NAMALWA (cell line): ENCODE measurements at places on chromosomes 2 and 18.
A peak's percentile ranks its signal among the peaks of the same experiment; 100 is the strongest.

- no peak for DNase-seq
These were observed 205.7 kb downstream of the DSEL start for GRCh38 chr18:67310826-67311225.

- no peak for DNase-seq
These were observed 56.5 kb upstream of the RAPH1 start for GRCh38 chr2:203591642-203592041.

GRCh38 chr18:50138181-50139064, 56.5 kb downstream of the MYO5B start:
- no peak for DNase-seq

DNA sequence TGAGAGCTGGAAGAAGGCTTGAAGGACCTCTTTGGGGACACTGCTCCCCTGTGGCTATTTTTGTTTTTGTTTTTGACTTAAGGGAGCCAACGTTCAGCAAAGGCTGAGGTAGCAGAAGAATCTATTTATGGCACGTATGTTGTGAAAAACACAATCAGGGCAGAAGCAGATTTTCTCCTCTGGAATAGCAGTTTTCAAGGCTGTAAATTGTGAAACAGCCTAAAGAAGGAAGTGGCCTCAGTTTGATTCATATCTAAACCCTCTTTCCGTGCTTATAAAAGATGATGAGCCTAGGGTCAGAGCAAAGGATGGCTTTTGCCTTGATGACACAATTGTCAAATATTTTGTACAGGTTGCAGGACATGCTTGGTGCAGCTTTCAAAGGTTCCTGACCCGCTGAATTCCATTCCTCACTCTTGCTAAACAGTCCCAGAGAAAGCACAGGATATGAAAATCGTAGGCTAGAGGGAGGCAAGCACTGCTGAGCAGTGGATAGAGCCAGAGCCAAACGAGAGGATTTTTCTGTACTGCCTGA, 106.2 kb upstream of the DLX2 start:
- DNase-seq: no peak

DNA sequence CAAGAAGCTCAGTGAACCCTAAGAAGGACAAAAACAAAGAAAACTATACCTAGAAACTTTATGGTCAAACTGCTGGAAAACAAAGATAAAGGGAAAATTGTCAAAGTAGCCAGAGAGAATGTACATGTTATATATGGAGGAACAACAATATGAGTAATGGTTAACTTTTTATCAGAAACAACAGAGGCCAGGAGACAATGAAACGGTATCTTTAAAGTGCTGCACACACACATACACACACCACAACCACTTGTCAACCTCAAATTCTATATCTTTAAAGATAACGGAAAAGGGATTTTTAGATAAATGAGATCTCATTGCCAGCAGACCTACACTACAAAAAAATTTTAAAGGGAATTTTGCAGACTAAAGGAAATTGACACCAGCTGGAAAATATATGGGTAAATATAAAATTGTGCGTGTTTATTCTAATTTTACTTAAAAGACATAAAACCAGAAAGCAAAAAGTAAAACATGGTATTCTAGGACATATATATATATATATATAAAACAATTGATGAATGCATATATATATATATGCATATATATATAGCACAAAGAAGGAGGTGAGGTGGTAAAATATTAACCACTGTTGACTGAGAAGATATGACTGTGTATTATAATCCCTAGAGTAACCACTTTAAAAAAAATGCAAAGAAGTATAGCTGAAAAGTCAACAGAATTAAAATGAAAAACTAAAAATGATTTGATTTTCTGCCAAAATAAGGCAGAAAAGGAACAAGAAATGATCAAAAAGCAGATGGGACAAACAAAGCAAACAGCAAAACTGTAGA, 172.0 kb downstream of the SRBD1 start:
- peak; percentile 36 for DNase-seq

DNA sequence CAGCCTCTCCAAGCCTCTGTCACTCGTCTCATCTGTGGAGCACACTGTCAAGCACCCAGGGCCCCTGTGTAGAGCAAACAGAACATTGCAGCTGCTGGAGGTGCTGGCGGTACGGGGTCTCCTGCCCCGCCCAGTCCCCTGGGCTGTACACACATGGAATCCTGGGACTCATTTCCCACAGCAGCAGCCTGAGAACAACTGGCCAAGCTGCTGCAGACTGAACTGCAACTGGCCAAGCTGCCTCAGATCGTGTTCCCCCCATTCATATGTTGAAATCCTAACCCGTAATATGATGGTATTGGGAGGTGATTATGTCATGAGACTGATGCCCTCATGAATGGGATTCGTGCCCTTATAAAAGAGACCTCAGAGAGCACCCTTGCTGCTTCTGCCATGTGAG, 130.5 kb downstream of the NCK2 start:
- no peak for DNase-seq

DNA sequence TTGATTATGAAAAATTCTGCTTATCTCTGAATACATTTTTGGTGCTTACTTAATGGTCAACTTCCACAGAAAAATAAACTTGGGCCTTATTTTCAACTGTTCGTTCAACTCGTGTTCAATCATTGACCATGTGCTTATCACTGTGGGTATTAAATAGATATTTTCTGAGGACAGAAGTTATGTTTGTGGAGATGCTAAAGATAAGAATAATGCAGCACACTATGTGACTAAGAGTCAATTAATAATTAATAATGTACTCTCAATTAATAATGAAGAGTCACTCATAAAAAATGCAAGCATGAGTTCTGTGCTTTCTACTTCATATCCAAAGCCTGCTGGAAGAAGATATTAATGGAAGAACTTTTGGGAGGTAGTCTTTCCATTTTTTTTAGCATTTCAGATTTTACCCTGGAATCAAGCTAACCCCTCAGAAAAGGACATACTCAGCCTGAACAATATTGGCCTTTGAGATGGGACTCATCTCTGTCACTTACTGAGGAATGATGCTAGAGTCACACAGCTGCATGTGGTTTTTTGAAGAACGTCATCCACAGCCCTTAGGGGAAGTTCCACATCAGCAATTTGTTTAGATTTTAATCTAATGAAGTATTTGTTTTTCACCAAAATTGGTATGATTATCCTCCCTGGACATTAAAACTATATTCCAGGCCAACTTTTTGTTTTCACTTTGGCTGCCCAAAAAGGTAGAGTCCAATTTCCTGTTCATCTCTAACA, 191.9 kb upstream of the CRIM1 start:
- no peak for DNase-seq

DNA sequence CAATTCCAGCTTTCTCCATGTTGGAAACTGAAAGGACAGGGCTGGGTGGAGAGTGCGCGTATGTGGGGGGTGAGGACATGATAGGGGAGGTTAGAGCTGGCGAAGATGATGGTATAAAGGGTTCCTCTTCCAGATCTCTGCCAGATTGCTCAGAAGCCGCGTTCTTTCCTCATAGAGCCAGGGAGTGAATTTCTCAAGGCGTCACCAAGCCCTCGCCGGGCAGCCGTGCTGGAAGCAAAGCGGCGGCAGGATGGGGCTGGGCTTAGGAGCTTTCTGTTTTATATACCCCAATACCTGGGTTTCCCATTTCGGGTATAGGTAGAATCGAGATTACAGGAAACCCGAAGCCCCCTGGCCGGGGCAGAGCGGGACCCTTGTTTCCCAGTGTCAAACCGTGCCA, 43.8 kb downstream of the DDX18 start:
- no peak for DNase-seq

GRCh38 chr18:50877545-50878265, 1.2 kb upstream of the ME2 start:
- DNase-seq: no peak
